Left renal cortex interstitium (tissue), 4 donors: ENCODE measurements at places on chromosomes 6 and 20. TPM values are rescaled to one million over a fixed set of nuclear protein-coding genes. Genes with fewer than 3 reads are reported as not detected.

The LATS1 gene
- 25.9 TPM for polyA plus RNA-seq

The KHDRBS2 gene
- 1.7 TPM for polyA plus RNA-seq

The ADGB gene
- polyA plus RNA-seq = 1.1 TPM

The TXLNB gene
- polyA plus RNA-seq = 1.6 TPM

The DEFB124 gene
- not detected for polyA plus RNA-seq

The EDN1 gene
- 4.2 TPM for polyA plus RNA-seq

The GMDS gene
- 69.9 TPM for polyA plus RNA-seq

The SPEF1 gene
- polyA plus RNA-seq = 2.0 TPM

The DSP gene
- polyA plus RNA-seq = 67.0 TPM

The ADGRB3 gene
- polyA plus RNA-seq = 4.3 TPM

The HAO1 gene
- 0.27 TPM for polyA plus RNA-seq

The RFX6 gene
- 0.06 TPM for polyA plus RNA-seq

The MUC22 gene
- not detected for polyA plus RNA-seq

The SCRT2 gene
- polyA plus RNA-seq = 0.07 TPM

The FAM184A gene
- polyA plus RNA-seq = 8.2 TPM

The RNF182 gene
- 2.9 TPM for polyA plus RNA-seq

The CCNC gene
- 107 TPM for polyA plus RNA-seq

The BFSP1 gene
- 3.5 TPM for polyA plus RNA-seq

The GNRH2 gene
- polyA plus RNA-seq = 0.58 TPM

The FRK gene
- polyA plus RNA-seq = 4.1 TPM

The SPTLC3 gene
- 19.0 TPM for polyA plus RNA-seq

The ALDH8A1 gene
- polyA plus RNA-seq = 19.7 TPM

The FAM209B gene
- polyA plus RNA-seq = not detected

The SLC32A1 gene
- 0.89 TPM for polyA plus RNA-seq

The ZNF343 gene
- 14.1 TPM for polyA plus RNA-seq

The SLC22A3 gene
- 6.5 TPM for polyA plus RNA-seq

The PGK2 gene
- polyA plus RNA-seq = not detected

The TGM3 gene
- polyA plus RNA-seq = 0.98 TPM

The HMGN3 gene
- polyA plus RNA-seq = 380 TPM

The TPD52L1 gene
- polyA plus RNA-seq = 90.1 TPM

The KHDC1 gene
- 12.0 TPM for polyA plus RNA-seq

The PEX7 gene
- 11.4 TPM for polyA plus RNA-seq

The PNPLA1 gene
- polyA plus RNA-seq = 2.7 TPM

The GSTA4 gene
- polyA plus RNA-seq = 123 TPM

The GMPR gene
- 14.0 TPM for polyA plus RNA-seq

The NKX2-4 gene
- polyA plus RNA-seq = not detected
